NCI-H1694 treated with DMSO at 0.1 percent for 48 hours (cell line): ENCODE measurements at places on chromosomes 4 and X.
A peak's percentile ranks its signal among the peaks of the same experiment; 100 is the strongest.

DNA sequence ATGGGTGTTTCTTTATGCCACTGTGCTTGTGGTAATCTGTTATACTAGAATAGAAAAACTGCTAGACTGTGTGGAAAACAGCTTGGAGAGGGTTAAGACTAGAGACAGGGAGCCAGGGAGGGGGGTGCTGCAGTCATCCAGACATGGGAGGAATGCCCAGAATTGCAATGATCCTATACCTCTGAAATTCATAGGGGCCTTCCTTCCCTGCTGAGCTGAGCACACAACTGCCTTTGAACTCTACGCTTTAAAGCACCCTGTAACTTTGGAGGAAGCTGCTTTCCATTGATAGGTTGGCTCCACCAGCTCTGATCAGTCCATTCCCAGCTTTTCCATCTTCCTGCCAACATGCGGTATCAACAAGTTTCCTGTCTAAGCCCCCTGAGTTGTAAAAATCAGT is 155.9 kb upstream of the RASGEF1B start:
- DNase-seq, result no peak

DNA sequence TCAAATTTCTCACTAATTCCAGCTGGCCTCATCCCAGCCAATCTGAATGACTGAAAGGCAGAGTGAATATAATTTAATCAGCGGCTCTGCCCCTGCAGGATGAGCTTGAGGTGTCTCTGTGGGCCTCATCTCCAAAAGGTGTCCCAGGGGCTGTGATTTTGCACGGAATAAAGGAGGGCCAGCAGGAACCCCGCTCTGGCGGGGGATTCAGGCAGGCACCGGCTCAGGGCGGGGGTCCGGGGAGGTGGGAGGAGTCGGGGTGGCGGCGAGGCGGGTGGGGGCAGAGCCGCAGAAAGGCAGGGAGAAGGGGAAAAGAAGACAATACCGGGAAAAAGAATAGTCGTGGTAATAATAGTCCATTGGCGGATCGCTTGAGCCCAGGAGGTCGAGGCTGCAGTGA is 16.0 kb upstream of the ERCC6L start:
- DNase-seq, result no peak

- no peak for DNase-seq
These were observed 7.0 kb downstream of the TACC3 start for GRCh38 chr4:1728061-1728980.

DNA sequence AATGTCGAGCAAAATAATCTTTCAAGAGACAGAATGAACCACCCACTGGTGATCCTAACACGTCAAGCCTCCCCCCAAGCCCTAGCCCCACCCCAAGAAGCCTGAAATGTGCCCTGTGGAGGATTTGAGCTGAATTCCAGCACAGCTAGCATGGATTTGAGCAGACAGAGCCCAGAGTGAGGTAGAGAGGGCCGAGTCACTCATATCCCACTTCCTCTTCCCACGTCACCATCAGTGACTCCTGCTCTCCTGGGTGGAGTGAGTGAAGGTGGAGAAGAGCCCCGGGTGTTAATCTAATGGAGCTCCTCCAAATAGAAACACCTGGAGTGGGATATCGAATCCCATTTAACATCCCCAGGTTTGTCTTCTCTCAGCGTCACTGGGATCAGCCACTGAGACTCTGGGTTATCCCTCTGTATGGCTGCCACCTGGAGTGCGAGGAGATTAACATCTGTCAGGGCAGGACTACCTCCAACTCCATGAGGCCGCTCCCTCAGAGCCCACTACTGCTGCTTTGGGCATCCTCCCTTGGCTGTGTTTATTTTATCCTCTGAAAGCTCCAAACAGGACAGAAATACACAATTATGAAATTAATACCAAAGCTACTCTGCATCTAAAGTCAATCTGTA is 136.6 kb downstream of the NWD2 start:
- DNase-seq, result no peak

- DNase-seq, result no peak
These were observed 8.0 kb downstream of the GUCY1A1 start for GRCh38 chr4:155674669-155675071.

GRCh38 chrX:80022363-80023031 is 7.9 kb downstream of the TBX22 start:
- no peak for DNase-seq

- DNase-seq, result no peak
These were observed 33.9 kb downstream of the KLHL15 start for GRCh38 chrX:23993012-23993633.

- DNase-seq, result no peak
These were observed 203.3 kb upstream of the HS3ST1 start for GRCh38 chr4:11632025-11632424.

DNA sequence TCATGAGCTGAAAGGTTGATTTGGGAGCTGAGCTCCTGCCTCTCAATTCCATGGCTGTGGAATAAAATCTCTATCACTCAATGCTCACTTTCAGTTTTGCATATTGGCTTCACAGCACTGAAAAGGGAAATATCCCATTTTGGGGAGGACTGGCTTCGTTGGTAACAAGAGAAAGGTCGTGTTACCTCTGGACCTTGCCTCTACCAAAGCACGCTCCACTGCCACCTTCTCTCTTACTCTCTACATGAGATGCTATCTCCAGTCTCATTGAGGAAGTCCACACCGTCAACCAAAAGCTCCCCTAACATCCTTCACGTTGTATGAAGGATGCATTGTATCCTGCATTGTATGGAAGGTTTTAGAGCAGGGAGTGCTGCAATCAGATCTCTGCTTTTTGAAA is 195.0 kb upstream of the LDB2 start:
- DNase-seq, result no peak

- no peak for DNase-seq
These were observed 102.2 kb downstream of the SEL1L3 start for GRCh38 chr4:25760518-25761157.

DNA sequence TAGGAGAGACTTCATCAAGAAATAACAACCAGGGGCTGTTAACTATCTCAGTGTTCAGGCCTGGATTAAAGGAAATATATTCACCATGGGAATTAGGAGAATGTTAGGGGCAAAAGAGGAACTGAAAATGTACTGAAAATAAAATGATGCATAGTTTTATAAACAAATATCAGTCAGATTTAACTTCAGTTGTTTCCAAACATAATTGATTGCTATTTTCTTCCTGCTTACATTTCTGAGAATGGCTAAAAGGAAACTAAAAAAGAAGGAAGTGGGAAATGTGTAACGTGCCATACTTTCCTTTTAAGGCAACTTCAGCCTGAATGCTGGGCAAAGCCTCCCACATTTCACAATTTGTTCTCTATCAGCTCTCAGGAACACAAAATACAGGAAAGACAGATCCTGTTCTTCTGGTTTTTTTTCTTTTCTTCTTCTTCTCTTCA is 178.1 kb downstream of the MAML3 start:
- no peak for DNase-seq

GRCh38 chr4:8084712-8085490 is 73.7 kb downstream of the ABLIM2 start:
- DNase-seq, result no peak

DNA sequence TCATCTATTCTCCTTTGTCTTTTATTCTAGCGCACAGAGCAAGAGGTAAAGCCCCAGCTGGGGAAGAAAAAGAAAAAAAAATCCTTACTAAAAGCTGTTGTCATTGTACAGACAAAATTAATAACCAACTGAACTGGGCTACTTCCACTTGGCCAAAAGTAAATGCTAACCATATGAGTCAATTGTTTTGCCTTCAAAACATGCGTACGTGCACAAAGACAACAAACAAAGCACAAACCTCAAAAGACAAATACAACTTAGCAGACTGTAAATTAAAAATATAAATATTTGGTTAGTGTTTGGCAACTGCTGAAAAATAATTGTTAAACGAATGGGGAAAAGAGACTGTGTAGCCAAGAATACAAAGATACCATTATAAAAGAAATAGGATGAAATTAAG is 5.9 kb downstream of the EDA2R start:
- no peak for DNase-seq

- DNase-seq, result no peak
These were observed 80.1 kb downstream of the NPFFR2 start for GRCh38 chr4:72111863-72112262.

- DNase-seq, result no peak
These were observed 13.2 kb downstream of the CLNK start for GRCh38 chr4:10671366-10671765.

GRCh38 chr4:163598489-163598888 is 104.0 kb downstream of the TMA16 start:
- DNase-seq, result no peak

DNA sequence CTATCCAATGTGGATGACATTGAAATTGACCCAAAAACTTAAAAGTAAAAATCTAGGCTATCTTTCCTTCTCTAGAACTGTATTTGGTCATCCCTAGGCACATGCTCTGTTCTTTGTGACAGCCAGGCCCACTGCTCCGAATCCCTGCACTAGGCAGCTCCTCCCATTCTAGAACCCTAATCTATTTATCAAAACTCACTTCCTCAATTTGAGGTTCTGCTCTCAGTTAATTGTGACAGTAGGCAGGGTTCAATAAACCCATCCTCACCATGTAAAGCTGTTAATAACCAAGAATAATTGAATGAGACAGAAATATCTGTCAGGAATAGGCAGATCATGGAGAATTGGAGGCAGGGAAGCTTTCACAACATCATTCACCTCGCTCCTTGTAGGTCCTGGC is 51.9 kb upstream of the IRF2 start:
- DNase-seq, result no peak

GRCh38 chr4:184293552-184293951 is 75.9 kb upstream of the ENPP6 start:
- DNase-seq, result no peak

DNA sequence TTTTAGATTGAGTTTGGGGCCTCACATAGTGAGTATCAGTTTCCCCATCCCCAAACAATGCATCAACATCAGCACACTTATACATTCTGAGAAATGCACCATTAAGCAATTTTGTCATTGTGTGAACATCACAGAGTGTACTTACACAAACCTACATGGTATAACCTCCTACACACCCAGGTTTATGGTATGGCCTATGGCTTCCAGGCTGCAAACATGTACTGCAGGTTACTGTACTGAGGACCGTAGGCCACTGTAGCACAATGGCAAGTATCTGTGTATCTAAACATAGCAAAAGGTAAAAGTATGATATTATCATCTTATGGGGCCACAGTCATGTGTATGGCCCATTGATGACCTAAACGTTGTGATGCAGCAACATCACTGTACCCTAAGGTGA is 7.7 kb downstream of the IRF2 start:
- DNase-seq, result no peak

- DNase-seq, result no peak
These were observed 209.5 kb upstream of the PACRGL start for GRCh38 chr4:20490734-20491133.

- peak; percentile 1 for DNase-seq
These were observed 36.0 kb upstream of the SPANXC start for GRCh38 chrX:141278306-141278705.

- no peak for DNase-seq
These were observed 15.5 kb upstream of the NHS start for GRCh38 chrX:17359500-17359899.

DNA sequence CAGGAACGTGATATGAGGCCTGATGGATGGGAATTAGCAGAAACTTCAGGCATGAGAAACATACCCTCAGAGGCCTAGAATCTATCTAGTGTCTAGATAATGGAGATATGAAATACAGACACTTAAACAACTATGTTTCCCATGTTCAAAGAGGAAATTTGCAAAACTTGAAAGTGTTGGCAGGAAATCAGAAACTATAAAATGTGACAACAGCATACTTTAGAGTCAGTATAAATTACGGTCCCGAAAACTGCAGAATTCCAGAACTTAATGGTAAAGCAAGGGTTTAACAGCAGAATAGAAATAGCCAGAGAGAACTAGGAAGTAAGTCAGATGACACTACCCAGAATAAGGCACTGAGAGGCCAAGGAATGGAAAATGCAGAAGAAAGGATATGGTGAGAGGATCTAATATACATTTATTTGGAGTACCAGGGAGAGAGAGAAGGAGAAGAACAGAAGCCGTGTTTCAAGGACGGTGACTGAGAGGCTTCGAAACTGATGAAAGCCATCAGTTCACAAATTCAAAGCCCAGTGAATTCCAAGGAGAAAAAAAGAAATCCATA is 7.4 kb downstream of the HTT-AS start:
- DNase-seq, result no peak

DNA sequence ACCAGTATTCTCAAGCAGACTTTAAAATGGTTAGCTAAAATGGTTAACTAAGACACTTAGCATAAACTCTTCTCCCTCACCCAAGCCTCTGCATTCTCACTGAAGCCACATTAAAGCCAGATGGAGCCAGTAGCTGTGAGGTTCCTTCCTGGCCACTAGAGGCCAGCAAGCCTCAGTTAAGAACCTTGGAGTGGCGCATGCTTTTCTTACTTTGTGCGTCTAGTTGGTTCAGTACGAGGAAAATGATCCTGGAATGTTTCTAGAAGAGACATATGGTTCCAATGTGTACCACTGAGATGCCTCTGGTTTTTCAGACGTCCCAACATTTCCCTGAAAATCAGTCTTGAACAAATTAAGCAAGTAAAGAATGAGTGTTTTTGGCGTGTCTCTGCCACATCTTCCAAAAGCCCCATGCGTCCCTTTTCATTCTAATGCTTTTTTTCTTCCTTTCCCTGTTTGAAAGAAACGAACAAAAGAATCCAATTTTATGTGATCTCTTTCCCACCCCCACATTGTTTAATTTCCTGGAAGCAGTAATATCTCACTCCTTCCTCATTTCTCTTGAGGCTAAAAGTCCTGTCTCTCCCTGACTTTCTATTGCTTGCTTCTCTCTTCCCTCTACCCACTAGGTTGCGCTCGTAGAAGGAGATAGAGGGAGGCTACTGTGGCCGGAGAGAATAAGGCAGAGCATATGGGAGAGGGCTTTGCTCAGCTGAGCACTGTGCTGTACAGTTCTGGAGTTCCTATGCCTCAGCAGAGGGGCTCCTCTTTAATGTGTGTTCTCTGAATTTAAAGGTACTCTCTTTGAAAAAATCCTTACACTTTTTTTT is 82.9 kb upstream of the TAB3 start:
- no peak for DNase-seq

GRCh38 chr4:98467627-98468072 is 190.8 kb downstream of the TSPAN5 start:
- peak; percentile 70 for DNase-seq

DNA sequence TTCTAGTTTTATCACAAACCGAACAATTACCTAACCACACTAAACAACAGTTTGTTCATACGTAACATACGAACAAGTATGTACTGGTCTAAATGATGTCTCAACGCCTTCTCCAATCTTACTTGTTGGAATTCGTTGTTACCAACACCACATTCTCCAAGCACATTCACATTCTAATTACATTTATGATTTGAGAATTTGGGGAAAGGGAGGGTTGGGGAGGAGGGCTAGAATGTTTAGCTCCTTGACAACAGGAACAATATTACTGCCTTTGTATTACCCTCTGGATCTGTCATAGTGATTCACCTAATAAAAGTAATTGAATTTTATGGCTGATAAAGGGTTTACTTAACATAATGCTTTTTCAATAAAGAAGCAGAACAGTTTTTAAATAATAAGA is 24.4 kb downstream of the LCORL start:
- DNase-seq, result no peak
